Stimulated activated CD8-positive, alpha-beta memory T cell treated with anti-CD3 and anti-CD28 coated beads, Interleukin-15, amount 100 ng/mL, for 48 hours (primary cell): ENCODE measurements at places on chromosomes 4 and X.

- DNase-seq = no peak
Observed at GRCh38 chr4:105637408-105638176, 70.9 kb downstream of the INTS12 start.

GRCh38 chrX:68867458-68868112, 38.8 kb downstream of the EFNB1 start:
- DNase-seq = no peak

GRCh38 chr4:158428242-158428641, 93.4 kb upstream of the RXFP1 start:
- no peak for DNase-seq

- DNase-seq = peak; percentile 13
Observed at GRCh38 chrX:120697053-120697452, 67.2 kb upstream of the C1GALT1C1 start.

- DNase-seq = no peak
Observed at GRCh38 chrX:46957297-46957696, 45.1 kb downstream of the JADE3 start.

DNA sequence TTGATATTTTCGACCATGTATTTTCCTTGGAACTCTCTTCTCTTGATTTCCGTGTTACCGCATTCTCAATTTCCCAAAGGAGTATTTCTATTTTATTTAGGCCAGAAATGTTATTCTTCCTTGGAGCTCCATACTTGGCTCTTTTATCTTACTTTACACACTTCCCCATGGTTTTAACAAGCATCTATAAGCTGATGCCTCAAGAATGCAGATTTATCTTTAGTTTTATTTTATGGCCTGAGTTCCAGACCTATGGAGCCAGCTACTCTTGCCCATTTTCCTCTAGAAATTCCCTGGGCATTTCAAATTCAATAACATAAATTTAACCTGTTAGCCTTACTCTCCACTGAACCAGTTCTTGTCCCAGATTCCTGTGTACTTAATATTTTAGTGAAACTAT, 43.7 kb downstream of the SULT1E1 start:
- DNase-seq = no peak

DNA sequence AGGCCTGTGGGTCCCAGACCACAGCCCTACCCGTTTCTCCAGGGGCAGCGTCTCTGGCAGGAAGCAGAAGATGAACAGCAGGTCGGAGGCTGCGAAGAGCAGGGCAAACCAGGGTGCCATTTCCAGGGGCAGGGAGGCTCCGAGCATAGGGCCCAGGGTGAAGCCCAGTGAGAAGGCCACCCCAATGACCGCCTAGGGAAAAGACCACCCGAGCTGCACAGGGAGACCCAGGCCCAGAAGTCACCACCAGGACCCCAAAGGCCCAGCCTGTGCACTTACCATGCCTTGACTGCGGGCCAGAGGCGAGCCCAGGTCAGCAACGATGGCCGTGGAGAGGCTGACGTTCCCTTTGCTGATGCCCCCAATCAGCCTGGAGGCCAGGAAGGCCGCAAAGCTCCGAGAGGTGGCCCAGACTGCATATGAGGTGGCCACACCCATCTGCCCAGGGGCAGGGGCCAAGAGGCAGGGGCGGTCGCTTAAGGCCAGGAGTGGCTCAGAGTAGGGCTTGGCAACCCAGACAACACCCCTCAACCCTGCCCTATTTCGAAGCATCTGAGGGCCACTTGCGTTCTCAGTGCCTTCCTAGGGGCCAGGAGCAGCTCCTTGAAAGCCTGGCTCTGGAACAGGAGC, 30.8 kb downstream of the NOP14 start:
- DNase-seq = no peak

GRCh38 chrX:95063554-95063953, 1389.5 kb downstream of the FAM133A start:
- no peak for DNase-seq

GRCh38 chr4:169626331-169627282, 6.2 kb downstream of the CLCN3 start:
- DNase-seq = no peak

DNA sequence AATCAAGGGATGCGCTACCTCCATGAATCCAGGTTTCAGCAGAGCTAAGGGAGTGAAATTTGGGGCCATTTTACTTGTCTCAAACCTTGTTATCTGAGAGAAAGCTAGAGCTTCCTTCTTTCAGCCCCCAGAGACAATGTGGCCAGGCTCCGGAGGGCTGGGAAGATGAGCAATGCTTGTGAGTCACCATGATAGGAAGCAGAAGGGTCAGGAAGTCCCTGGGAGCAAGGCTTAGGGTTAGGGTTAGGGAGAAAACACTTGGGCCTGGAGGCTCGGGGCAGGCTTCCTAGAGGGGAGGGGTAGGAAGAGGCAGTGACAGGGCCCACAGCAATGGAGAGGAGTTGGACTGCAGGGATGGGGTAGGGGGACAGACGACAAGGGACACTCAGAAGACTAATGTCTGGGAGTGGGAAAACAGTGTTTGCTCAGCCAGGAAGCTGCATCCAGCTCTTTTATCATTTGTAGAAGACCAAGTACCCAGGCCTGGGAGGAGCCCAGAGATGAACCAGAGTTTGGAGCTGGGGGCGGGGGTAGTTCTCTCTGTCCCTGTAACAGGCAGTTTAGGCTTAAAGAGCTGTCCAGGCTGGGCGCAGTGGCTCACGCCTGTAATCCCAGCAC, 16.4 kb upstream of the PORCN start:
- DNase-seq = no peak

- no peak for DNase-seq
Observed at GRCh38 chrX:25207803-25208475, 192.2 kb upstream of the ARX start.

GRCh38 chr4:168677063-168677462, 180.2 kb downstream of the PALLD start:
- DNase-seq = no peak

- no peak for DNase-seq
Observed at GRCh38 chr4:84389406-84389805, 109.7 kb downstream of the NKX6-1 start.

- no peak for DNase-seq
Observed at GRCh38 chrX:153848325-153848724, 18.0 kb upstream of the PDZD4 start.

GRCh38 chrX:69036674-69037573, 128.3 kb downstream of the PJA1 start:
- DNase-seq = no peak

DNA sequence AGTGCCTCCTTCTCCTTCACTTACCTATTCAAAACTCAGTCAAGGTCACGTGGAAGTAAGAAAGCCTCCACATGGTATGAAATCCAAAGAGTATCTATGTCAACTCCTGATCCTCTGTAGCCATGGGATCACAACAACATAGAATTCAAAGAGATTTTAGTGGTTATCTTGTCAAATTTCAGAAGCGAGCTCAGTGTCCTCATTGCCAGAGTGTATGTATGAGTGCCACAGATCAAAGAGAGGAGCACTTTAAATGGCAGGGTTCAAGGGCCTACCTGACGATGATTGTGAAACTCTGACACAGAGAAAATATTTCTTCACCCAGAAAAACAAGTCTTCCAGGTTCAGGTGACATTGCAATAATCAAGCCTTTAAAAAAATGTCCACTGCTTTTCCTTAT, 1.2 kb upstream of the ACE2 start:
- no peak for DNase-seq

DNA sequence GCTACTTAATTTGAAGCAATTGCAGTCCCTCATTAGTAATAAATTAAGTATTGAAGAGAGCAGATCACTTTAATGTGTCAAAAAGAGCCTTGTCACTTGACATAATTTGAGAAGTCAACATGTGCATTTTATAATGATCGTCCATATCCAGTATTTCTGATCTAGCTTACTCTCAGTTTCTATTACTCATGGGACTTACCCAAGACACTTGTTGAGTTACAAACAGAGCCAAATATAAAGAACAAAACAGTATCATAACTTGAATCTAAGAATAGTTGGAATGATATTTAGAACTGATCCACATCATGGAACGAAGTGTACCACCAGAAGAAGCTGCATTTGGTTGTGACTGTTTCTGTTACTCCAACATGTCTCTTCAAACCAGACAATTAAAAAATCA, 54.7 kb downstream of the SLITRK4 start:
- DNase-seq = no peak

DNA sequence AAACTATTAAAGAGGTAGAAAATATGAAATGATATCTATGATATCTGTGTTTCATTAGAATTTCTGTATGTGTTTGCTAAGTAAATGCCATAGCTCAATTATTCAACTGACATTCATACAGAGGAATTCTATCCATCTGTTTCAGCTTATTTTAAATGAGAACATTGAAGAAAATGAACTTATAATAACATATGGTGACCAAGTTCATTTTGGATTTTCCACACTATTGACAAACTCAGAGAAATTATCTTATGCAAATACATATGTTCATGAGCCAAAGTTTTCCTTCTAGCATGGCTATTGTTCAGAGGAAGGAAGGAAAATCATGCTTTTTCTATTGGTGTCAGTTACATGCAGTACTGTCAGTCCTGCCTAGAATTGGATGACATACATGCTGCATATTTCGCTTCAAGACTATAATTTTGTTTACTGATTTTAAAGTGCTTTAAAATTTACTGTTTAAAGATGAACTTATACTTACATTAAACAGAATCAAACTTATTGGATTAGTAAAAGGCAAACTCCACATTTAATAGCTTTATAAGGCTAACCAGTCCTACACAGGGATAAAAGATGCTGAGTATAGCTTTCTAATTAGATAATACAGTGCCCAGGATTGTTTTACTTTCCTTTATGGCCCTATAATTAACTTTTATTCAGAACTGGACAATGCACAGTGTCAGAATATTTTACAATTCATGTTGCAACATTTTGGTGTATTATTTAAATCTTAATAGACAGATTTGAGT, 646.2 kb downstream of the TRAM1L1 start:
- no peak for DNase-seq

- no peak for DNase-seq
Observed at GRCh38 chr4:151599863-151600262, 160.9 kb downstream of the GATB start.

GRCh38 chr4:80852061-80852460, 178.4 kb upstream of the BMP3 start:
- no peak for DNase-seq

- no peak for DNase-seq
Observed at GRCh38 chr4:159736411-159736810, 633.5 kb downstream of the RAPGEF2 start.

DNA sequence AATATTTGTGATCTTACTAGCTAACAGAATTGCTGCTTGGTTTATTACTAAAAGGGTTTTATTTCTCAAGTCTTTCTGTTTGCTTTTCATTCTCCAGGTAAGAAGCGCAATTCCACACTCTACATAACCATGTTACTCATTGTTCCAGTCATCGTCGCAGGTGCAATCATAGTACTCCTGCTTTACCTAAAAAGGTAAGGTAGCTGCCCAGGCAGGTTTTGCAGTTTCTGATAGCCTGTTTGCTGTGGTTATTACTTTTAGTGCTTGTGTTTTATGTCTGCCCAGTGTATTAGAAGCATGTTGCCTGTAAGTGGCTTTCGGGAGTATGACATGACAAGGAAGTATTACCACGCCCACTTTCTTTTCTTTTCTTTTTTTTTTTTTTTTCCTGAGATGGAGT, 46.4 kb downstream of the IL13RA1 start:
- no peak for DNase-seq

DNA sequence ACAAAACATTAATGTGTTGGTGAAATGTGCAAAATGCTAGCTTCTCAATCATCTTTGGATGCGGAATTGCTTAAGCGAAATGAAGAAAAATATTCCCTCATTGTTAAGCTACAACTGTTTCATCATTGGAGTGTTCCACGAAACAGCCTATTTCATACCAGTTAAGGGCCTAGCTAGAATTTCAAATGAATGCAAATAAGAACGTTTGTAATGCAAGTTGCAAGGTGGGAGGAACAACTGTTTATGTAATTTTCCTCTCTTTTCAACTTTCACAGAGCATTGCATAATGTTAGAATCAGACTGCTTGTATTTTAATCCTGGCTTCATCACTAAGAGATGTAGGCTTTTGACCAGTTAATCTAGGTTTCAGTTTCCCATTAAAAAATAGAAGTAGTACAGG, 480.1 kb downstream of the IL1RAPL1 start:
- no peak for DNase-seq

DNA sequence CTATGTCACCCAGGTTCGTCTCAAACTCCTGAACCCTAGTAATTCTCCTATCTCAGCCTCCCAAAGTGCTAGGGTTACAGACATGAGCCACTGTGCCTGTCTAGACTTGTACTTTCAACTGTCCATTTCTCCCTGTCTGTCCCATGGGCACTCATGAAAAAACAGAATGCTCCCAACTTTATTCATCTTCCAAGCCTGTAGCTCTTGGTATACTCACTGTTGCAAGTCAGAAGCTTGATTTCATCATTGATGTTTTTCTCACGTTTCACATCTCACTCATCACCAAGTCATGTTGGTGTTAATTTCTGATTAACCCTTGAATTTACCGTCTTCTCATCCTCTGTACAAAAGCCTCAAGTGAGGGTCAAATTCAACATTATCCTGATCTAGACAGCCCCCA, 7.3 kb upstream of the SRP72 start:
- no peak for DNase-seq

GRCh38 chrX:101383679-101384205, 2.2 kb downstream of the BTK start:
- no peak for DNase-seq

DNA sequence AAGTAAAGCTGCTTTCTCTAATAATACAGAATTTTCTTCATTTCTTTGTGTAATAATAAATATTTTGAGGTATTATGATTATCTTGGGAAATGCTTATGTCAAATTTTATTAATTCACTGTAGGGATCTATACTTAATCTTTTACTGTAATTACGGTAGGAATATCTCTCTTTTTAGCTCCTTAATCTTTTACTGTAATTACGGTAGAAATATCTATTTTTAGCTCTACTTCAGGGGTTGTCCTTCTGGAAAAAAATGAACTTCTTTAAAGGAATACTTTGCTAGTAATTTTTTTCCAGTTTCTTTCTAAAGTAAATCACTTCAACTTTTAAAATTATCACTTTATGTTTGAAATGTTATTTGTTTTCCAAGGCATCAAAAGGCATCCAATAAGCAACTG, 2229.4 kb upstream of the AGA start:
- no peak for DNase-seq

DNA sequence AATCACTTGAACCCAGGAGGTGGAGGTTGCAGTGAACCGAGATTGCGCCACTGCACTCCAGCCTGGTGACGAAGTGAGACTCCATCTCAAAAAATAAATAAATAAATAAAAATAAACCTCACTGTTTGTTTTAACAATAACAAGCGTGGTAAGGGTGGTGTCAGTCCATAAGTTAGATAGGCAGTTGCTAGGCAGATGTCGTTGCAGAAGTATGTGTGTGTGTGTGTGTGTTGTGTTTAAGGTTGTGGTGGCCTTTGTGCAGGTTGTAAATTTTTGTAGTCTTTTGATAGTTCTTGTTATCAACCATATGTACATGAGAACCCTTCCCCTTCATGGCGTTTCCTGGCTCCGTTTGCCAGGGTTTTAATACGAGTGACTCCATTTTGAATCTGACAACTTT, 4.0 kb upstream of the AASDH start:
- DNase-seq = no peak

DNA sequence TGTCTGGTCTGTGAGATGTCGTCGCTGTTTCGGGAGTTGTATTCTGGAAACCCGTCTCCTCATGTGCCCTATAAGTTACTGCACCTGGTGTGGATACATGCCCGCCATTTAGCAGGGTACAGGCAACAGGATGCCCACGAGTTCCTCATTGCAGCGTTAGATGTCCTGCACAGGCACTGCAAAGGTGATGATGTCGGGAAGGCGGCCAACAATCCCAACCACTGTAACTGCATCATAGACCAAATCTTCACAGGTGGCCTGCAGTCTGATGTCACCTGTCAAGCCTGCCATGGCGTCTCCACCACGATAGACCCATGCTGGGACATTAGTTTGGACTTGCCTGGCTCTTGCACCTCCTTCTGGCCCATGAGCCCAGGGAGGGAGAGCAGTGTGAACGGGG, 1.4 kb downstream of the USP27X start:
- DNase-seq = no peak
